Activated CD4-positive, alpha-beta T cell treated with anti-CD3 and anti-CD28 coated beads, Interleukin-10, Interleukin-2, amounts not matched to agents 100 ng/mL and 50 ng/mL, durations not matched to agents 16 hours and 8 hours (primary cell): ENCODE measurements at places on chromosomes 13 and 19.

- DNase-seq = peak; percentile 87
These were observed 43.2 kb downstream of the SUGT1 start for GRCh38 chr13:52695856-52696255.

GRCh38 chr19:13078897-13079541, 23.6 kb downstream of the LYL1 start:
- no peak for DNase-seq

- DNase-seq = no peak
These were observed 55.2 kb downstream of the SPATA13 start for GRCh38 chr13:24215732-24216131.

GRCh38 chr13:41780715-41781706, 179.9 kb downstream of the VWA8 start:
- no peak for DNase-seq

DNA sequence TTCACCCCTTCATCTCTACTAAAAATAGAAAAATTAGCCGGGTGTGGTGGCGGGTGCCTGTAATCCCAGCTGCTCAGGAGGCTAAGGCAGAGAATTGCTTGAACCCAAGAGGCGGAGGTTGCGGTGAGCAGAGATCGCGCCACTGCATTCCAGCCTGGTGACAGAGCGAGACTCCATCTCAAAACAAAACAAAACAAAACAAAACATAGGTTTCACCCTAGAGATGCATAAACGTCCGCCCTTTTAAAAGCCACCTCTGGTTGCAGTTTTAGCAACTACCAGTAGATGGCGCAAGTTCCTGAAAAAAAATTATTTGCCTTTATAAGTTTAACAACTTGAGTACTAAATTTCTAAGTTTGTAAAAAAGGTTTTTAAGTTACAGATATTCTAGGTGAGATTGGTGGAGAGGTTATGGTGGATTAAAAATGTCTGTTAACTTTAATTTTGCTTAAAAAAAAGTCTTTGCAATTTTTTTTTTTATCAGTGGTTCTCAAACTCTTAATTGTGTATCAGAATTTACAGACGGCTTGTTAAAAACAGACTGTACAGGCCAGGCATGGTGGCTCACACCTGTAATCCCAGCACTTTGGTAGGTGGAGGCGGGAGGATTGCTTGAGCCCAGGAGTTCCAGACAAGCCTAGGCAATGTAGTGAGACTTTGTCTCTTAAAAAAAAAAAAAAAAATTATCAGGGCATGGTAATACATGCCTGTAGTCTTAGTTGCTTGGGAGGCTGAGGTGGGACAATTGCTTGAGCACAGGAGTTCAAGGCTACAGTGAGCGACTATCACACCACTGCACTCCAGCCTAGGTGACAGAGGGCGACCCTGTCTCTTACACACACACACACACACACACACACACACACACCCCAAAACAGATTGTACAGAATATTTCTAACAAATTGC, 42.1 kb downstream of the NAA16 start:
- peak; percentile 65 for DNase-seq

- peak; percentile 18 for DNase-seq
These were observed 23.3 kb downstream of the PBX4 start for GRCh38 chr19:19595171-19595701.

DNA sequence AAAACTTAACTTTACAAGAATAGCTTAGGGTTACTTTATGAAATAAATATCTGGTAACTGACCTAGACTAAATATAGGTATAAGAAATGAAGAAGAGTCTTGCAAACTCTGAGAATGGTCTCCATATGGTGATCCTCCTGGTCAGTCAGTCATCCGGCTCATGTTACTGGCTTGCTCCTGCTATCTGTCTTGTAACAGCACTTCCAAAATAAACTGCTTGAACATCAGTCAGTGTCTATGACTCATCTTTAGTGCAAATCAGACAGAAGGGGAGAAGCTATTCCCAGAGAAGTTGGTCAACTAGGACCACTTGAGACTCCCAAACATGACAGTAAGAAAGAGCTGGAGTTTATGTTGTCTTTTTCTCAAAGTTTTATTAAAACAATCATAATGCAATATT, 1550.9 kb downstream of the PCDH9 start:
- no peak for DNase-seq

GRCh38 chr19:41537789-41538188, 38.2 kb upstream of the CEACAM21 start:
- DNase-seq = peak; percentile 57

DNA sequence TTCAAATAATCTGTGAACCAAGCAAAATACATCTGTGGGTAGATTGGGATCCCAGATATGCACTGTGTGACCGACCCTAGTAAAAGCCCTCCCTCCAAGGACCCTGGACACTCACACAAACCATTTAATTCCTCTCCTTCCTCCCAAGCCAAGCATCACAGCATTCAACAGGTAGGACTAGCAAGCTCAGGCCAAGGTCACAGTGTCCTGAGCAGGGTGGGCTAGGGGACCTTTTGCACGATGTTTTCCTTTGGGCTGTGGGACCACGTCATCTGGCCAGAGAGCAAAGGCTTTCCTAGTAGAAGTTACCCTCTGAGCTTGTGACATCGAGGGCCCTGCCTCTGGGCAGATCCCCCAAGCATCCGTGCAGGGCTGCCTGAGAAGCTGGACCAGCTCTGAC, 297.6 kb upstream of the ZNF507 start:
- DNase-seq = no peak

DNA sequence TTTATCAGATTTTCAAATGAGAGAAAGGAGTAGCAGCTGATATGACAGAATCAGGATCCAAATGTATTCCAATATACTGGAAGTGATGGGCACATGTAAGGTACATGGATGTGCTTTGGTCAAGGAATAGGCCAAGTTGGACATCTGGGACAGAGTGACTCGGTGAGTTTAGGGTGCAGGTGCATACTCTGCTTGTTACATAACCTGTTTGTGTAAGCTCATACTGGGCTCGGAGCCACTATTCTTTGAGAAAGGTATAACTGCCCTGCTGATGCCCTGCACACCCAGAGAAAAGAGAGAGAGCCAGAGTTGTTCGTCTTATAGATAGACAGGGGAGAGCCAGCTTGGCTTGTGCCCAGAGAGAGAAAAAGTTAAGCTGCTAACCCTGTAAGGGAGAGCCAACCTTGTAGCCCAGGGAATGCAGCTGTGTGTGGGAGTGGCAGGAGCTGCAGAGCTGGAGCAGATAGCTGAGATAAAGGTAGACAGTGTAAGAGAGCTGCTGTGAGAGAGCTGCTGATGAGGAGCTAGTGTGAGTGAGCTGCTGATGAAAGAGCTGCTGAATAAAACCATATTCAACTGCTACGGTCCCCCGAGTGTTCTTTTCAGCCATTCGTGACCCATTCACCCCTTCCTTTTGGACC, 40.7 kb upstream of the N4BP2L1 start:
- no peak for DNase-seq

- no peak for DNase-seq
These were observed 5.9 kb downstream of the HCN2 start for GRCh38 chr19:595326-596262.

DNA sequence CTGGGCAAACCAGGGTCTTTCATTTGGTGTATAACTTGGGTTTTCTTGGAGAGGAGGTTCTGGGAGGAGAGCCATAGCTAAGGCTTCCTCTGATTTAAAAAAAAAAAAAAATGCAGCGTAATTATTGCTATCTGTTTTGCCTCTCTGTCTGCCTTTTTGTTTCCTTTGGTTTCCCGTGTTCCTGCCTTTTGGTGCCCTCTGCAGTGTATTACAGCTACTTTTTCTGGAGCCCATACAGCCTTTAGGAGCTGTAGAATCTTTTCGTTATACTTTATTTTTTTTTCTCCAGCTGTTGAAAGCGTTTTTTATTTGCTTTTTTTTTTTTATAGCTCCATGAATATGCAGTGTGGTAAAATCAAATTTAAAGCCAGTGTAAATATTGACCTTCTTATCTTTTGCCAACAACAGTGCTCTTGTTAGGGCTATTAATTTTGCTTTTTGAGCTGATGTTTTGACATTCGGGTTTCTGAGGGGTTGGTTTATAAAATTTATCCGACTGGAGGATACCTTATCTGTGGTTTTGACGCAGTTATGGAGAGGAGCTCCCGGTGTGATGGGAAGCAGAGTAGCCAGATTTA, 38.1 kb downstream of the ZNF493 start:
- DNase-seq = no peak

DNA sequence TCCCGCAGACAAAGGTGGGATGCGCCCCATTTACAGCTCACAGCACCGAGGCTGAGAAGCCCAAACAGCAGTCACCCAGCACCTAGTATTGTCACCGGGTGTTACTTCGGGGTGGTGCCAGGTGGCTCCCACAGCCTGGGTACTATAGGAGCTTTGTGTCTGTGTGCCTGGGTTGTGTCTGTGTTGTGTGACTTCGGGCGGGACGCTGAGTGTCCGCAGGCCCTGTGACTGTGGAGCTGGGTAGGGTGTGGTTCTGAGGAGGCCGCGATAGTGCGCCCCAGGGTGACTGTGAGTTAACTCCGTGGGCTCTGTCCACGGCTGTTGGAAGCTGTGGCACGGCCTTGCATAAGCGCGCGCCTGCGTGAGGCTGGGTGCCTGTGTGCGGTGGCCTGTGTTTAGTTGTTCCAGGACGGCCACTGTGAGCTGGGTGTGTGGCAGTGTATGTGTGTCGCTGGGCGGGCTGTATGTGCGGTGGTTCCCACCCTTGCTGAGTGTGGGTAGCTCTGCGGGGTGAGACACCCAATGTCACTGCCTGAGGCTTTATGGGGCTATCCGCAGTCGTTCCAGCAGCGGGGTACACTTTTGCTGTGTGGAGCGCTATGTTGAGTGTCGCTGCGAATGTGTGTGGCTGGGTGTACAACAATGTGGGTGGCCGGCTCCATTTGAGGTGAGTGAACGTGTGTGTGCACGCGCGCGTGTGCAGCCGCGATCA, 559 bp upstream of the SSBP4 start:
- DNase-seq = no peak

GRCh38 chr19:58154287-58154678, 3.7 kb upstream of the ZNF329 start:
- DNase-seq = no peak

GRCh38 chr19:11288349-11288748, 7.6 kb upstream of the TSPAN16 start:
- DNase-seq = no peak

- DNase-seq = no peak
These were observed 1.6 kb upstream of the PTGIR start for GRCh38 chr19:46626446-46626845.

DNA sequence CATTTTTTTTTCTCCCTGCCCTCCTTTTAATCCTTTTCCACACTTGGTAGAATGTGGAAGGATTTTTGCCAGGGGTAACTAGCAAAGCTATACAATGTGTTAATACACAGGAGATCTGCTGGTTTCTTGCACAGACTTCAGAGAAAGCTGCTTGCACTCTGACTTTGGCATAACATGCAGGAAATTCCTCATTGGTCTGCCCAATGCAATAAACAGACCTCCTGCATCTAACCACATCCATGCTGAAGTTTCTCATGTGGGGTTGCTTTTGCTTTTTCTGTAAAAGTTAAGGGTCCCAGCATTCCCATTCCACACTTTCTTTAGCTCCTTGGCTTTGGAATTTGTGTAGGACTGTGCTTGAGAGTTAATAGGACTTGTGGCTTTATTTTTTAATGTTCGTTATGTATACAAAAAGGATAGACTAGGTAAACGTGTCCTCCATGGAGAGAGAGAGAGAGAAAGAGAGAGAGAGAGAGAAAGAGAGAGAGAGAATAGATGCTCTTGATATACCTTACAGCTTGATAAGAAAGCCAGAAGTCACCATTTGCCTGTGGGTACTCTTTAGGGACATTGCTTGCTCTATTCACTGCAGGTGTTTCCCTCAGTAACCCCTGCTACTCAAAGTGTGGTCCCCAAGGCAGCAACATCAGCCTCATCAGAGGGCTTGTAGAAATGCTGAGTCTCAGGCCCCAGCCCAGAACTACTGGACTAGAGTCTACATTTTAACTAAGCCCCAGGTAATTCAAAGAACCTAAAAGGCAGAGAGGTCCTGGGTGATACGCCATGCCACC, 170.5 kb downstream of the SHISA2 start:
- no peak for DNase-seq

DNA sequence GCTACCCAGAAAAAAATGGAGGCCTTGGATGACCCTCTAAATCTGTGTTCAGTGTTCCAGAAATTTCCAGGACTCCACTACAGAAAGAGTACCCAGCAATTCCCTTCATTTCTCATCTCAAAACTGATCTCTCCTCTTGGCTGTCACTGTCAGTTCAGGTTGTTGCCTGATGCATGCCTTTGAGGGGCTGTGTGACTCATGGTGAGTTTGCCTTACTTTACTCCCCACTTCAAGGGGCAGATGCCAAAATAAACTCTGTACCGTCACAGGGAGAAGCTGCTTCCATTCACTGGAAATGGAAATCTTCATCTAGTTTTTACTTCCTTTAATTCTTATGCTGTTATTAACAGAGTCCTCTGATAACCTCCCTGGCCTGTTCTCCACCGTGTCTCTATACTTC, 1075.0 kb downstream of the DIAPH3 start:
- DNase-seq = no peak

GRCh38 chr13:94515911-94516310, 36.4 kb upstream of the DCT start:
- no peak for DNase-seq
